ENCODE measurements at places on chromosomes 2 and 18.

GRCh38 chr2:186544255-186544675, 45.6 kb upstream of the ITGAV start:
- peak; percentile 84 for DNase-seq

DNA sequence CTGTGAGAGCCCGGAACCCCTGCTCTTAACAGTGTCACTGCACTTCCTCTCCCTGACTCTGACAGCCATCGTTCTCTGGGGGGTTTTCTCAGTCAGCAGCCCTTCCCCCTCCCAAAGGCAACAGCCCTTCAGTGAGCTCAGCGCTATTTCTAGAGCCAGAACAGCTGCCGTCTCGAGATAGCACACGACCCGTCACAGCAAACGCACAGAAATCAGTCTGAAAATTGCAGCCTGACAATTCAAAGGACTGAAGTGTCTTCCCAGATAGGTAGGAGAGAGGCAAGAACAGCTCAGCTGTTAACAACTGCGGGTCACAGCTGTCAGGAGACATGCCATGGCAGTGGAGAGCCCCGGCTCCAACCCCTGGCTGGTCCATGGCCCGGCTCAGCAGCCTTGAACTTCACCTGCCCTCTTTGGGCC, 45.4 kb downstream of the ST8SIA5 start:
- no peak for DNase-seq

DNA sequence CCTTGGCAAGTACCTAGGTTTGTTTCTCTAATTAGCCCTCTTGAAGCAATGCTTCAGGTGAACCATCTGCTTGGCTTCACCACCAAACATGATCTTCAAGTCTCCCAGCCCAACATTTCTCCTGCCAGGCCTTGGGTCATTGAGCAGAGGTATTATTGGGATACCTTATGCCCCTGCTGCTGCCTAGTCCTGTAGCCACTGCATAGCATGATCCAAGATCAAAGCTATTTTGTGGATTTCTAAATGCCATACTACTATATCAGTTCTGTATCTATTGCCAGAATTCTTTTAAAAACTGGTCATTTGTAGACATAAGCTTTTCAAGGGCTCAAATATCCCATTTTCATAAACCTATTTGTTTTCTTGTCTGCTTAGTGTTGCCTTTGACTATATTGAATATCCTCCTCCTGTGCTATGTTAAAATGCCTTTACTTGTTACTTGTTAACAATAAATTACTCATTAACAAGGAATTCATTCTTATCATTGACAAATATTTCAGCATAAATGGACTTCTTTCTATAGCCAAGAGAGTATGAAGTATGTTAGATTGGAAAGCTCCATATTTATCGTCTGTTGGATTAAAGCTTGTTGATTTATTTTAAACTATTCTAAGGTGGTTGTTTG, 204.5 kb upstream of the RBBP8 start:
- no peak for DNase-seq

DNA sequence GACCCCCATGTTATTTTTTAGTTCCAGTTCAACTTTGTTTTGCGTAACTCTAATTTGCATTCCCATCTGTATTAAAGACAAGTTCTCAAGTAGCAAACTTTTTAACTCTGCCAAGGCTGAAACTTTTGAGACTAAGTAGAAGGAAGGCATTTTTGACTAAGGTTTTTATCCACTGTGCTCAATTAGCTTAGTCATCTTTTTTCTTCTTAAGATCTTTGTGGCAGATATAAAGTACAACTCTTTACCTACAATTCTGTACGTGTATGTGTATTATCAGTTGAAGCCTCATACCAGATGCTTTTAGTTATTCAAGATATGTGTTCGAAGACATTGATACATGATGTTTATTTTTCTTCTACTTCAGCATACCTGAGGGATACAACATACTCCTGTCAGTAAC, 41.6 kb downstream of the CREB1 start:
- DNase-seq: no peak

GRCh38 chr2:49794396-49794795, 640.1 kb upstream of the FSHR start:
- no peak for DNase-seq

GRCh38 chr2:84314250-84314649, 144.8 kb downstream of the SUCLG1 start:
- no peak for DNase-seq

DNA sequence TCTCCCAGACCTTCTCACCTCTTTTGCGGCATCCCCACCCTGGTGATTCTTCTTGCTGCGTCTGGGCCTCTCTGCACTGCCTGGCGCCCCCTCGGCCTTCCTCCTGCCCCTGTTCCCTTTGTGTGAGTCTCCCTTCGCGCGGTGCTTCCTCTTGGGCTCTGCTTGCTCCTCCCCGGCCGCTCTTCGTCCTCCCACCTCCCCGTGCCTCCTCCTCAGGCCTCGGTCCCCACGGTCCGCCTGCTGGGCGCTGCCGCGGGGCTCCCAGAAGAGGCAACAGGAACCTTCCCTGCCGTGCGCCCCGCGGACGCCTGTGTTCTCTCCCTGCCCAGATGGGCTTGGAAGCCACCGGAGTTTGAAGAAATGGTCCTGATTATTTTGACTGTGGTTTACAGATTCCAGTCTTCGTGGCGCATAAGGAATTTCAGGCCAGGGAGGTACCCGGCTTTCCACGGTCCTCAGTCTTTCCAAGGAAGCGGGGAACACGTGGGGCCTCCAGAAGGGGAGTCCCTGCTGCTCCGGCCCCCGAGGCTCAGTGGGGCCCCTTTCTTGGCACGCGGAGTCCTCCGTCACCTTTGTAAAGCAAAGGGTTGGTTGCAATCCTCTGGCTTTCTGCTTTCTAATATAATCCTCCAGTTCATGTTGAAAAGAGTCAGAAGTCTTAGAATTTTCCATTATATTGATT, 13.1 kb downstream of the RNU2-63P start:
- no peak for DNase-seq

DNA sequence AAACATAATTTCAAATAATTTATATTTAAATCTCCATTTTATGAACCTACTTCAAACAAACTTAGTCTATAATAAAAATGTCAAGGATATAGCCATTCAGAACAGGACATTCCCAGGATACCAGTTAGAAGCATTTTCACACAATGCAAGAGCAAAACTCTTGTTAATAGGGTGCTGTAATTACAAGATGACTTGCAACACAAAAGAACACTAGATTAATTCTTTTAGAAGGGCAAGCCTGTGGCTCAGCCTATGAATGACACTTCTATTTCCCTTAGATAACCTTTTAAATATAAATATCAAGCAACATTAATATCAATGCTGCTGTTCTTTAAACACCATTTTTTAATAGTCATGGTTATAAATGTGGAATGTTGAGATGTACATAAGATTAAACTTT, 157.9 kb upstream of the SCN7A start:
- no peak for DNase-seq

GRCh38 chr2:201797175-201797840, 9.0 kb upstream of the CDK15 start:
- DNase-seq: peak; percentile 67

DNA sequence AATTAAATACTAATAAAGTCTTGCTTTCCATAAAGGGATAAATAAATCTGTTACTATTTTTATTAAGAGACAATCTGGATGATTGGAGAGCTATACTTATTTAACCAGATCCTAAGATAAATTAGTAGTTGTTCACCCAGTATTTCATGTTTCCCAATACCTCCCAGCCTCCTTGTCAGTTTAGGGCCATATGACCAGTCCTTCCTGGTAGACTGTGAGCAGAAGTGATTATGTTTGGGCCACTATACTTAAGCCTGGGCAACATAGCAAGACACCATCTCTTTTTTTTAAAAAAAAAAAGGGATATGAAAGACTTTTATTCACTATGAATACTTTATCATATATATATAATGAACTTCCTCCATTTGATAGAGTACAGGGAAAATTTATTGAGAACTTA, 48.8 kb upstream of the PPM1B start:
- no peak for DNase-seq
